ENCODE measurements at places on chromosomes 11 and 22.

DNA sequence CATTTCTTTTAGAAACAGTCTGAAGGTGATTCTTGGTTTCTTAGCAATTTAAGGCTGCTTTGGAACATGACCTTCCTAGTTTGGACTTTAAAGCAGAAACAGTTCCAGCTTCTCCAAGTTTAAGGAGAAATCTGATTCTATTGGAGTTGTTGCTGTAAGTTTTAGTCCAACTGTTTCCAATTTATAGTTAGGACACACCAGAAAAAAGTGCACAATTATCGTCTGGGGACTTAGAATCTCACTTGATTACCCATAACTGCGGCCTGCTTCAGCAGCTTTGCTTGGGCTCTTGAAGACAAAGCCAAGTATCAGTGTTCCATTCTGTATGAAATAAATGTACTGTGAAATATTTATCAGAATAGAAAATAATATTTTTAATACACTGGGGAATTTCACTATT, 246.6 kb downstream of the TMEM135 start:
- DNase-seq = no peak

GRCh38 chr11:77821349-77821851, 456 bp downstream of the AAMDC start:
- DNase-seq = no peak

DNA sequence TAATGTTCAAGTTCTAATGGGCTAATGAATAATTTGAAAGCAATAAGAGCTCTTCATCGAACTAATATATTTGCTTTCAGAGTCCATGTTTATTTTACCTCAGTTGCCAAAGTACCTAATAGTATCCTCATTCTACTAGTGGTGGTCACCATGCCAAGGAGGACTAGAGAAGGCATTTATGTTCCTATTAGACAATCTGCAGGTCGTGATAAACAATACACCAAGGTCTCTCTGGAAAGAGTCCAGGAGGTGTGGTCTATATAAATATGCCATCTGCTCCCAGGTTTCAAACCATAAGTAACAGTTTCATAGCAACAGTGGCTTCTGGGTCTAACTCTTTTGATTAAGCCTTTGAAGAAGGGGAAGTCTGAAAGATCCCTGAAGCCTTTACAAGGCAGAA, 42.9 kb downstream of the ARFGAP3 start:
- DNase-seq = no peak

DNA sequence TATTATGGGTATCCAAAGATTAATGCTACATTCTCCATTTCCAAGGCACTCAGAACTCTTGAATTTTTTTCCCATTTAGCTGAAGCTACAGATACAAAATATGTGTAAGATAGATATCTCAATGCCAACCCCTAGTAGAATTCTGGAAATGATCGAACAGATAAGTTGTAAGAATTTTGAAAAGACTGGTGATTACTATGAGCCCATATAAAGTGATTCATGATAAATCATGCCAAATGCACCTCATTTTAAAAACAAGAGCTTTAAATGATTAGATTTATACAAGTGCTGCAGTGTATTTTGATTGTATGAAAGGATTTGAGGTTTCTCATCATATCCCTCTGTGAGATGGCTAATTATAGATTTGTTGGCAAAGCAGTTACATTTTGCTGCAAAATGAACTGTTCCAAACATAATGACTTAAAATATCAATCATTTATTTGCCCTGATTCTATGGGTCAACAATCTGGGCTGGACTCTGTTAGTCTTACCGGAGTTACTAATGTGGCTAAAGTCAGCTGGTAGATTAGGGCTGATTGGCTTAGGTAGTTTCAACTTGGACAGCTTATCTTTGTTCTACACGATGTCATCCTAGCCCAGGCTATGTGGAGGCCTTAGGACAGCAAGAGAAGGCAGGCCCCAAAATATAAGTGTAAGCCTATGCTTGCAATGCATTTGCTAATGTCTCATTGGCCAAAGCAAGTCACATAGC, 3.4 kb downstream of the OR10V1 start:
- DNase-seq = no peak

- DNase-seq = no peak
Measured at GRCh38 chr11:123474994-123475393, 44.9 kb downstream of the GRAMD1B start.

- DNase-seq = no peak
Measured at GRCh38 chr22:44307509-44308169, 5.1 kb downstream of the SHISAL1 start.

DNA sequence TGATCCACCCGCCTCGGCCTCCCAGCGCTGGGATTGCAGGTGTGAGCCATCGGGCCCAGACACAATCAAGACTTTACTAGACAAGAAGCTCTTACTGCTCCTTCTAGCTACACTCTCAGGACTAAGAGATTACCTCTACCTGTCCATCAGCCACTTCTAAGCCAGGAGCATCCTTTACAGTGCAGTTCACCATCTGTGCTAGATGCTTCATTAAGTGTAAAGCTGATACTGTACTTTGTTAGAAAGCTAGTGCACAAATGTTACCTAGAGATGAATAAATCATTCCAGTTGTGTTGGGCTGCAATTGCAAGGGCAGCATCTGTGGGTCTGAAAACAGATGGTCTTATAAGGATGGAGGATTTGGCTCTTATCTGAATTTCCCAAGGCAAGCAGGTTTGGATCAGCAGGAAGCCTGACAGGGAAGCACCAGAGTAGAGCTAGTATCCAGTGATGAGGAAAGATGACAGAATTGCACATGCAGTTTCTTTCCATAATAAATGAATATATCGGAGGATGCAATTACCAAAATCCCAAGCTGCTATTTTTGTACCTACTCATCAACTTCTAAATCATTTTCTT, 58.3 kb downstream of the FAM168A start:
- no peak for DNase-seq

- DNase-seq = no peak
Measured at GRCh38 chr11:130814440-130815096, 101.7 kb downstream of the SNX19 start.

DNA sequence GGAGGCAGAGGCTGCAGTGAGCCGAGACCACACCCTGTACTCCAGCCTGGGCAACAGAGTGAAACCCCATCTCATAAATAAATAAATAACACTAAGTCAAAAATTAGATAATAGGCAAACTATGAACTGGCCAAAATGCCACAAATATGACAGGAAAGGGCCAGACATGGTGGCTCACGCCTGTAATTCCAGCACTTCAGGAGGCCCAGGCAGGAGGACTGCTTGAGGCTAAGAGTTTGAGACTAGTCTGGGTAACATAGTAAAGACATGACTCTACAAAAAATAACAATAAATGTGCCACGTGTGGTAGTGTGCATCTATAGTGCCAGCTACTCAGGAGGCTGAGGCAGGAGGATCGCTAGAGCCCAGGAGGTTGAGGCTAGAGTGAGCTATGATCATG, 19.9 kb downstream of the SEC14L6 start:
- DNase-seq = no peak

DNA sequence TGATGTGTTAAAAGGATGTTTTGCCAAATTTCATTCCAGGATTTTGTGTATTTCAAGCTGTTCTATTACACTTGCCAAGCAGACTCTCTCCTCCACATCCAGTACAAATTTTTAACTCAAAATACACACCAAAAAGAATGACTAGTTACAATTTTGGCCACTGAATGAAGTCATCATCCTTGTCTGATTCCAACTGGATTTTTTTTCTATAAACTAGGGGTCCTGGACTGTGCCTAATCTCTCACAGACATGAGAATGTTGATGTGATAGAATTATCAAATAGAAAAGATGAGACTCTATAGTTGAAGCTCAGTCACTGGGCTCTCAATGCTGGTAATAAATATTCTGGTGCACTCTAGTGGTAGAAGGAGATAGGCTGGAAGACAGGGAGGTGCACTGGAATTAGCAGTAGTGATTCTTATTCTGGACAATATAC, 85.8 kb downstream of the FANCF start:
- DNase-seq = no peak

DNA sequence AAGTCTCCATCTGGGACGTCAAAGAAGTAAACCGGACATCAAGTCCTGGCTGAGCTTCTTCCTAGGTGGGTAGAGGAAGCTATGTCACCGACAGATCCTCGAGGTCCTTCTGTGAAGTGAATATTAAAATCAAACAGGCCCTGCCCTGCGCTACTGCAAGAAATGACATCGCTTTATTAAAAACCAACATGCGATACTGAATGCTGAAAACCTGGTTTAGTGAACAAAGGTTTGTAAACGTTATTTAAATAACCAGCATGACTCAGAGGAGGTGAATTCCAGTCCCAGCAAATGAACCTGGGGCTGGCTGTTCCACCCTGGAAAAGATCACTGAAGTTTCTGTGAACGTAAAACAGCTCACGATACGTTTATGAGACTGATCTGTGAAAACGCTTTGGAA, 645 bp downstream of the RTCB start:
- DNase-seq = no peak

DNA sequence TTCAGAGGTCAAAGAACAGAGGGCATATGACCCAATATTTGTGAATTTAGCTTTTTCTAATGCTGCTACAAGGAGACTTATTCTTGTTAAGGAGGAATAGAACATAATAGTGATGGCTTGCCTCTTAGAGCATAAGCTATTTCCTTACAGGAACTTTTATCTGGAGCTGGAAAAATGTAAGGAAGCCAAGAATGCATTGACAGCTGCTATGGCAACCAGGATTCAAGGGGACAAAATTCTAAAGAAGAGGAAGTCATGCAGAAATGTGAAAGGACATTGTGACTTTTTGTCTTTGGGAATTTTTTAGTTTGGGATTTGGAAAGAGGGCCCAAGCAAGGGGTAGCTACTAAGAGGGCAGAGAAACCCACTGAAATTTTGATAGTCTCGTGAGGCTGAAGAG, 51.1 kb downstream of the EHF start:
- no peak for DNase-seq

DNA sequence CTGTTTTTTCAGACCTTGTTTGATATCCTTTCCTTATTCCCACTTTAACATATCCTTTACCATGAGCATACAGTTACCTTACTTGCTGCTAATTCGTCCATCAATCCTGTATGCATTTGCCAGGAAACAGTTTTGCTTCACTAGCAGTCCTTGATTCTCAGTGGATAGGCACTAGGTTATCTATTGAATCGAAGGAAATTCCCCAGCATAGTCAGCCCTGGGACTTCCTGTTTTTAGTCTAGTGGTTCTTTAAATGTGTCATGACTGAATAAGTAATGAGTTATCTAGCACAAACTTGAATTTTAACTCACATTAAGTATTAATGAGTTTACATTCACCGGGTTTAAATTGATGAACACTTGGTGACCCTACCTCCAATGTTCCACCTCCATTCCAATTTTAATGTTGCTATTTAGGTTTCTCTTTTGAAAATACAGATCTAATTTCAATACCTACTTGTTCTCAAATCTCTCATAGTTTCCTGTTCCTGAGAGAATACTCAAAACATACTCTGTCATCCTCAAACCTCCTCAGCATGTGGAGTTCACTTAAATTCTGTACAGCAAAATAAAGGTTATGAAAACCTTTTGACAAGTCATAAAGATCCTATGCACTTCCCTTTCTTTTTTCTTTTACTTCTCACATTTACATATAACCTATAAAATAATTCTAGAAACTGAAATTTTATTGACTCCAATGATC, 1375.1 kb upstream of the TENM4 start:
- DNase-seq = no peak

DNA sequence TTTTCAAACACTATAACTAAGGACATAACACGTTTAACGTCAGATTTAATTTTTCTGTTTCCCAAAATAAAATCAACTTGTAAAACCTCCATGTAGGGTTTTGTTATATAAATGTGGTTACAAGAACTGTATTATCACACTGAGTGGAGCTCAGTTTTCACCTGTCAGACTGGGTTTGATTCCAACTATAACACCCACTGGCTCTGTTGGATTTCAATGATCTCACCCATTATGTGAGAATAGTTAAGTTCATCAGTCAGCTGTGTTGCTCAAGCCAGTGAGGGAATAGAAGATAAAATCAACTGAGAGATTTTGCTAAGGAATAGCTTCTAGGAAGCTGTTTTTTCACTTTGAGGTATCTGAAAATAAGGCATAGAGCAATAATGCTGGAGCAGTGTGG, 5.1 kb upstream of the OR52R1 start:
- DNase-seq = no peak

- DNase-seq = no peak
Measured at GRCh38 chr11:2846056-2846455, 39.5 kb downstream of the CDKN1C start.

GRCh38 chr22:25407226-25407858, 157.1 kb upstream of the GRK3 start:
- DNase-seq = no peak

DNA sequence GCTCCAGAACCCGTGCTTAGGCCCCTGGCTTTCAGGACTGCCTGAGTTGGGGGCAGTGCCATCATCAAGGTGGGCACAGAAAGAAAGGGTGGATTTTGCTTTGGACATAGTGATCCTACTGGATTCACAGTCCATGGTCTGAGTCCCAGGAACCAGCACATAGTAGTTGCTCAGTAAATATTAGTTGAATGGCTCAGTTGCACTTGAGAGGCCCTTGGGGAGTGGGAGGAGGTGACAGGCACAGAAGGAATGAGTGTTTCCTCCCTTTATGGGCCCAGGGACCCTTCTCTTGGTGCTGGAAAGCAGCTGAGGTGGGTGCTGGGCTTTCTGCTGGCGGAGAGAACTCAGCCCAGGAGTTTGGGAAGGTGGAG, 16.6 kb downstream of the ARHGEF17 start:
- no peak for DNase-seq
